ENCODE measurements at places on chromosomes 12 and 14.
A peak's percentile ranks its signal among the peaks of the same experiment; 100 is the strongest.

GRCh38 chr14:93643676-93644075 lies 144.6 kb downstream of the PRIMA1 start:
- DNase-seq = no peak

GRCh38 chr14:56787530-56787929 lies 22.7 kb downstream of the OTX2 start:
- DNase-seq = no peak

DNA sequence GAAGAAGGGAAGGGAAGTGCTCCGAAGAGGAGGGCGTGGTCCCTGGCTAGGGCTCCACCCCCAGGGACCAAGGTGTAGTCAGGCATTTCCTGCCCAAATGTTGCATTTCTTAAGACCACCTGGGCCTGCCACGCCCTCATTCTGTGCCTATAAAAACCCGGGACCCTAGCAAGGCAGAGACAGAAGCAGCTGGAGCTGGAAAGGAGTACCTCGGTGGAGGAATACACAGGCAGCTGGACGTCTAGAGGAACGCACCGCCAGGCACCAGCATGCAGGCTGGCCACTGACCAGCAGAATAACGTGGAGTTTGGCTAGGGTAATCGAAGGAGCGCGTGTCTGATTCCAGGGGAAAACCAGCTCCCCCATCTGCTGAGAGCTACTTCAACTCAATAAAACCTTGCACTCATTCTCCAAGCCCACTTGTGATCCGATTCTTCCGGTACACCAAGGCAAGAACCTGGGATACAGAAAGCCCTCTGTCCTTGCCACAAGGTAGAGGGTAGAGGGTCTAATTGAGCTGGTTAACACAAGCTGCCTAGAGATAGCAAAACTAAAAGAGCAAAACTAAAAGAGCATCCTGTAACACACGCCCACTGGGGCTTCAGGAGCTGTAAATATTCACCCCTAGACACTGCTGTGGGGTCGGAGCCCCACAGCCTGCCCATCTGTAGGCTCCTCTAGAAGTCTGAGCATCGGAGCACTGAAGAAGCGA lies 21.0 kb downstream of the CFL2 start:
- DNase-seq = no peak

DNA sequence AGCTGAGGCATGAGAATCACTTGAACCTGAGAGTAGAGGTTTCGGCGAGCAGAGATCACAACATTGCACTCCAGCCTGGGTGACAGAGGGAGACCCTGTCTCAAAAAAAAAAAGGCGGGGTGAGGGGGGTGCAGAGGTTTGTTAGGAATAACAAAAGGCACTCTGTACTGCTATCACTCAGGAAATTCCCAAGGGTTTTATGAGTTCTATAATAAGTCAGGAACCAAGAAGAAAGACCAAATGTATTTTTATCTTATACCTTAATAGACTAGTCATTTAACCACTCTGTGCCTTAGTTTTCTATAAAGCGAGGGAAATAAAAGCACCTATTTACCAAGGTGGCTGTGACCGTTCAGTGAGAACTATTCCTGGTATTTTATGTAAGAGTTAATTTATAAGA lies 319.2 kb downstream of the GPHN start:
- DNase-seq = no peak

DNA sequence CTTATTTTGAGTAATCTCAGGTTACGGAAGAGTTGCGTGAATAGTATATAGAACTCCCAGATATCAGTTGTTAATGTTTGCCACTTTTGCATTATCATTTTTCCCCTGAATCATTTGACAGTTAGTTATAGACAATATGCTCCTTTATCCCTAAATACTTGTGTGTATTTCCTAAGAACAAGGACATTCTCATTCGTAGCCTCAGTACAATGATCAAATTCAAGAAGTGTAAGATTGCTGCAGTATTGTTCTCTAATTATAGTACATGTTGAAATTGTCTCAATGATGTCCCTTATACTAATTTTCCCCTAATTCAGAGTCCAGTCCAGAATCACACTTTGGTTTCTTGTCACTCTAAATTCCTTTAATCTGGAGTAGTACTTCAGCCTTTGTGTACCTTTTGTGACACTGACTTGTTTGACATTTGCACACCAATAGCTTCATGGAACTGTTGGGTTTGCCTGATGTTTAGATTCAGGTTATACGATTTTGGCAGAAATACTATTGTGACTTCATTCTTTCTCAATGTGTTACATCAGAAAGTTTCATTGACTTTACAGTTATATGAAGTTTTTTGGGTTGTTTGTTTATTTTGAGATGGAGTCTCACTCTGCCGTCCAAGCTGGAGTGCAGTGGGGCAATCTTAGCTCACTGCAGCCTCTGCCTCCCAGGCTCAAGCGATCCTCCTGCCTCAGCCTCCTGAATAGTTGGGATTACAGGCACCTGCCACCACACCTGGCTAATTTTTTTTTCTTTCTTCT lies 13.1 kb downstream of the DYNC1H1 start:
- no peak for DNase-seq

DNA sequence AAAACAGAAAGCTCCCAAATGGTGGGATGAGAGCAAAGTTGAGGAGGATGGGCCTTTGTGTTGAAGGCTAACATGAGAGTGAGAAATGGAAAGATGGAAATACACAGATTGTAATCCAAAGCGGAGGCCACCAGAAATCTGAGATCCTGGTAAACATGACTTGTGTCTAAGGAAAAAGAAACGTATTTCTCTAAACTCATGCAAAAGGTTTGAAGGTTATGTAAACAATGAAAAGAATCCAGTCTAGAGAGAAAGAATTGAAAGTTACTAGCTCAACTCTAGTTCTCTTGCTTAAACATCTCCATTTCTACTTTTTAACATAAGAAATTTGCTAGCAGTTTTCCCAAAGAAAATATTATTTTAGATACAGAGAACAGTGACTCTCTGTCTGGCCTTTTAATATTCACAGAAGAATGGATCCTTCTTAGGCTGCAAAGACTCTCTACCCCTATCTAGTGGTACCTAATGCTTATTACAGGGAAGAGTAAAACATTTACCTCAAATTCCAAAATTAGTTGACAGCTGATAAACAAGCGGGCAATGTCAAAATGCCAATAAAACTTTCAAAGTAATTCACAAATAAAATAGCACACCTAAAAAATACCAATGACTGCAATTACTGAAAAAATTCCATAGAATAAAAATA lies 75.8 kb upstream of the SOX5 start:
- no peak for DNase-seq

- no peak for DNase-seq
Measured at GRCh38 chr12:105911966-105912365, 226.8 kb downstream of the NUAK1 start.

- no peak for DNase-seq
Measured at GRCh38 chr14:42198010-42198409, 591.3 kb downstream of the LRFN5 start.

- no peak for DNase-seq
Measured at GRCh38 chr12:39275846-39276245, 167.1 kb downstream of the KIF21A start.

DNA sequence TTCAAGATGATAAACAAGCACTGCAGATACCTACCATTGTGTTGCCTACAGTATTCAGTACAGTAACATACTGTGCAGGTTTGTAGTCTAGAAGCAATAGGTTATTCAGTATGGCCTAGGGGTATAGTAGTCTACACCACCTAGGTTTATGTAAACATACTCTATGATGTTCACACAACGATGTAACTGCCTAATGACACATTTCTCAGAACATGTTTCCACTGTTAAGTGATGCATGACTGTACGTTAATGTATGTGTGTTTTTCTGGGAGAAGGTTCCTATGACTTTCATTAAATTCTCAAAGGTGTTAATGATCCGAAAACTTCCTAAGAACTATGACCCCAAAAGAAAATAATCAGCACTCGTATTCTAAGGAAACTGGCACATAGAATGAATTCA lies 20.9 kb upstream of the CALM1 start:
- no peak for DNase-seq

DNA sequence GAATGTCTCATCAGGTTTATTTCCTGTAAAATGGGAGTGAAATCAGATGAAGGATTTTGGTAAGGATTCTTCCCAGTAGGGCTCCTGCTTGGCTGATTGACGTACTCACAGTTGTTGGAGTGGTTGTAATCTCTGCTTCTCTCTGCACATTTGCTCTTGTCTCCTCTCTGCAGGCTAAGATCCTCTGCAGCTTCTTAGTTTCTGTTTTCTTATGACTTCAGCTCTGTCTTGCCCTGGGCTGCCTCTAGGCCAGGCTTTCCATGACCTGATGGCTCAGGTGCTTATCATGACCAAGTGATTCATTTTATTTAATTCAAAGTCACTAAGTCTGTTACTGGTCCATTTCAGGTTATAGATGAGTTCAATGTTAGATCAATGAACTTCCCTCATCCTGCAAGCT lies 394.5 kb upstream of the DDHD1 start:
- DNase-seq = no peak

DNA sequence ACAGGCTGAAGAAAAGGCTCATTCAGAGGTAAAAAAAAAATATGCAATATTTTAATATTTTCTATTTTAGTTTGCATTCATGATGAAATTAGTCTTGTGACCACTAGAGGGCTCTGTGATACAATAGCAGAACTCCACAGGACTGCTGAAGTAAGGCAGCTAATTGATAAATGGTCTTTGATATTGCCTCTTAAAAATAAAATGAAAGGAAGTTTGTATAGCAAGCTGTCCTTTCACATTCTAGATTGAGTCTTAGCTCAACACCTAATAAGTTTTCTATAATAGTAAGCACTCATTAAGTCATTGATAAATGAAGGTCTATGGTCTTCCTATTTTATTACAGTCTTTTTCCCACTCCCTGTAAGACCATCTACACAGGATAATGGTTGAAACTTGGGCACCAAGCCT lies 315.7 kb downstream of the NAV3 start:
- DNase-seq = peak; percentile 9

- peak; percentile 75 for DNase-seq
Measured at GRCh38 chr14:50225067-50225973, 6.1 kb downstream of the SOS2 start.

DNA sequence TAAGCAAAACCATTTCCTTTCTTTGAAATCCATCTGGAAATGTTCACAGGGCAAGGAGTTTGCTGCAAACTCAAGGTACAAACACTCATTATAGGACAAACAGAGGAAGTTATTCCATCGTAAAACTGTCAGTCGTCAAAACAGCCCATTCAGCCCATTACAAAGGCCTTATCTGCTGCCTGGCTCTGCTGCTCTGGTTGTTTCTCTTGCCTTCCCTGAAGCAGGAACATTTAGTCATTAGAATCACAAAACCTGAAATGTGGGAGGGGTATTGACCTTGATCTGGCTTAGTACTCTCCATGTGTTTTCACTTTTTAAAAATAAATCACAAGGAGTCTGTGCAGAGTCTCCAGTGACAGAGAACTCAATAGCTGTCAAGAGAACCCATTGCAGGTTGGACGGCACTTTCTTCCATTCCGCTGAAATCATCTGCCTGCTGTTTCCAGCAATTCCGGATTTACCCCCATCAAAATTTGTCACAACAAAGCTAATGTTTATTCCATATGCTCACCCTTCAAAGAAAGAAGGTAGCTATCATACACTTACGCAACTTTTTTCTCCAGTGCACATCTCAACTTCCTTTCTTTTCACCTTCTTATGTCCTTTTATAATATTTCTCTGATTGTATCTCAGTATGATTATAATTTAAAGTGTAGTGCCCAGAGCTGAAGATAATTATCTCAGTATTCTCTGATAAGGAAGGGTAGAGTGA lies 24.6 kb upstream of the ITPR2 start:
- DNase-seq = no peak

DNA sequence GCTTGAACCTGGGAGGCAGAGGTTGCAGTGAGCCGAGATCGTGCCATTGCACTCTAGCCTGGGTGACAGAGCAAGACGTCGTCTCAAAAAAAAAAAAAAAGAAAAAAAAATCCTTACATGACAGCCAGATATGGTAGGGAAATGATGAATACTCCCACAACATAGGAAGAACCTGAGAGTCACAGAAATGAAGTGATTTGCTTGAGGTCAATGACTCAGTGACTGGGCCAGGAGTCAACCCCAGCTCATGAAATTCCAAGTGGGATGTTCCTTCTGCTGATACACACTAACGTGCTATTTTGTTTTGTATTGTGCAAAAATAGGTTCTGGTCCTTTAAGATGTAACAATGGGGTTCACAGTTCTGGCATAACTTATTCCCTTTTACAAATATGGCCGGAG lies 9.0 kb downstream of the RHOF start:
- DNase-seq = no peak

DNA sequence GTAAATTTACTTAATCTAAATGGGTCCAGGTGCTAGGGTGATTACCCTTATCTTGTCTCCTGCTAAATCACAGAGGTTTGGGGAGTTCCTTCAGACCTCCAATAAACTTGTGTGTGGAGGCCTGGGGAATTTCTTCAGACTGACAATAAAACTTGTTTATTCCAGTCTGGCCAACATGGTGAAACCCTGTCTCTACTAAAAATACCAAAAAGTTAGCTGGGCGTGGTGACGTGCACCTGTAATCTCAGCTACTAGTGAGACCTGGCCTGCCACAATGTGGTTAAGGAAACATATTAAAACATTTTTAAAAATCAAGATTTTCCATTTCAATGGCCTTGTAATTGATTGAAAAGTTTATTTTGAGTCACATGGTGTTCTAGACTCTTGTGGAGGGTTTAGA lies 126.9 kb upstream of the FGD4 start:
- no peak for DNase-seq

DNA sequence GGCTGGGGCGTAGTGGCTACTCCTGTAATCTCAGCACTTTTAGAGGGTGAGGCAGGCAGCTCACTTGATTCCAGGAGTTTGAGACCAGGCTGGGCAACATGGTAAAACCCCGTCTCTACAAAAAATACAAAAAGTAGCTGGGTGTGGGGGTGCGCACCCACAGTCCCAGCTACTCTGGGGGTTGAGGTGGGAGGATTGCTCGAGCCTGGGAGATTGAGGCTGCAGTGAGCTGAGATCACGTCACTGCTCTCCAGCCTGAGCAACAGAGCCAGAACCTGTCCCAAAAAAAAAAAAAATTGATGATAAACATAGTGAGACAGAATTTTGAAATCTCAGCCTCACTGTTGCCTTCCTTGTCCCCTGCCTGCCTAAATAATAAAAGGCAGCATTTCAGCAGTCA lies 40.0 kb downstream of the PTPN11 start:
- no peak for DNase-seq

GRCh38 chr12:108784270-108784669 lies 53.0 kb upstream of the CORO1C start:
- no peak for DNase-seq

DNA sequence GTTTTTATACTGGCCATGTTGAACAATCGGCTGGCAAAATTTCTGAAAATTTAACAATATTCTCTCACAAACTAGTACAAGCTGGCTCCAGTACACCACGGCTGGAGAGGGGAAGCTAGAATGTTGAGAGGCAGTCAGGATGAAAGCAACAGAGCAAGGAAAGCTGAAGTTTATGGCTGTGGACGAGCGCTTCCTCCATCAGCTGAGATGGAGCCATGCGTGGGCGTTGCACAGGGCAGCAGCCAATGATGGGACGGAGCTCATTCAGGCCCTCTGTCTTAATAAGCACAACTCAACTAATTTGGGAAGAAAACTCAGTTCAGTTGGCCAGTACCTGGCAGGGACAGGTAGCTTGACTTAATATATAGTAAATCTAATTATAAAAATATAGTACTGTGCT lies 14.1 kb upstream of the DCP1B start:
- no peak for DNase-seq

- DNase-seq = peak; percentile 17
Measured at GRCh38 chr12:89671469-89671868, 37.2 kb downstream of the ATP2B1 start.

Measured in HS-27A (cell line).